ENCODE measurements at places on chromosomes 2 and 18.

DNA sequence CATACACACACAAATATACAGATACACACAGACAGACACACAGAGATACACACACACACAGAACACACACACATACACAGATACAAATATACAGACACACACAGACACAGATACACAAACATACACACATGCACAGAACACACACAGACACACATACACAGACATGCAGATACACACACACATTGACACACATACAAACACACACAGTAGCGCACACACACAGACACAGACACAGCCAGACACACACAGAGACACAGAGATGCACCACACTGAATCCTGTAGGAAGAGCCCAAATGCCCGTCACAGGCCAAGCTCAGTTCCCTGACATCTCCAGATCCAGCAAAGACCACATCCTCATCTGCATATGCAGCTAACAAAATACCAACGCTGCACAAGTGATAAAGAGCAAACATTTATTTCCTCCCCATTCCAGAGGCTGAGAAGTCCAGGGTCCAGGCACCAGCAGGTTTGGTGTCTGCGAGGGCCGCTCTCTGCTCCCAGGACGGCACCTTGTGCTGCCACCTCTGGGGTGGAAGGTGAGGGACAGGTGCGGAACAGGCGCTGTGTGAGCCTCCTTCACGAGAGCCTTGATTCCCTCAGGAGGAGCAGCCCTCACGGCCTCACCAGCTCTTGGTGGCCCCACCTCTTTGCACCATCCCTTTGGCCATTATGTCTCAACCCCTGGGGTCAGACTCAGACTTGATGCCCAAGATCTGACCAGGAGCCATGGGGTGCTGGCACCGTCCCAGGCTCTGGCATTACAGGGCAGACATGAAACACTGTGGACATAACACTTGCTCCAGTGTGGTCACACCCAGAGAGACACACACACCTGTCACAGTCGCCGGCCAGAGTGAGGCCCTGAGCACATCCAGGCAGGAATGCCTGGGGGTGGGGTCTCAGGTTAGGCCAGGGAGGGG is 108.7 kb downstream of the NDUFA10 start:
- no peak for DNase-seq

DNA sequence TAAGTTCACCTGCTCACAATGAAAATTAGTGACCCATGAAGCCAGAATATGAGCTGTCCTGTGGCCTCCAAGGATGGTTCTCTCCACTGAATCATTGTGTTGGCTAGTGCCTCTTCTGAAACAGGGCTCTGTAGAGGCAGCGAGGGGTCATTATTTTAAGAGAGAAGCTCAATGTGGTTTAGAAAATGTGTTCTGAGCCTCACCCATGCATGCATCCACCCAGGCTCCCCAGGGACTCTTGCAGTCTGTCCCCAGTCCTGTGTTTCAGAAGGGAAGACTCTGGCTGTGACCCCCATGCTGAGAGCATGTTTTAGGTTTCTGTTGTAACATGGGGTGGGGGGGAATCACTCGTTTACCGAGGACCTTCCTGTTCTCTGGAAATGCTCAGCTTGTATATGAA is 135.2 kb downstream of the RNF144A start:
- DNase-seq = no peak

GRCh38 chr18:54147439-54147838 is 77.0 kb downstream of the MBD2 start:
- no peak for DNase-seq

DNA sequence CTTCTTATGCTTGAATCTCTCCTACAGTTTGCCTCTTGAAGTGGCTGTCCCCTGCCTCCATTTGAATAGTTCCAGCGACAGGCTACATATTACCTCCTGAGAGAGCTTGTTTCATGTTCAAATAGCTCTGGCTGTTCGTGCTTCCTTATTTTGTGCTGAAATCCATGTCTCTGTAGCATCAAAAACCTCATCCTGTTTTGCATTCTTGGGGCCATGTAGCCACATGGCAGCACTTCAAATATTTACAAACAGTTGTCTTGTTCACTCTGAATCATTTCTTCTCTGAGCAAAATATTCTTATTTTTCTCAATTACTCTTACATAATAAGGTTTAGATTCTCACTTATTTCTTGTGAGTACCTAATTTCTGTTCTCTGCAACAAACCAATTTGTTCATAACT is 1243.1 kb upstream of the NXPH2 start:
- no peak for DNase-seq

DNA sequence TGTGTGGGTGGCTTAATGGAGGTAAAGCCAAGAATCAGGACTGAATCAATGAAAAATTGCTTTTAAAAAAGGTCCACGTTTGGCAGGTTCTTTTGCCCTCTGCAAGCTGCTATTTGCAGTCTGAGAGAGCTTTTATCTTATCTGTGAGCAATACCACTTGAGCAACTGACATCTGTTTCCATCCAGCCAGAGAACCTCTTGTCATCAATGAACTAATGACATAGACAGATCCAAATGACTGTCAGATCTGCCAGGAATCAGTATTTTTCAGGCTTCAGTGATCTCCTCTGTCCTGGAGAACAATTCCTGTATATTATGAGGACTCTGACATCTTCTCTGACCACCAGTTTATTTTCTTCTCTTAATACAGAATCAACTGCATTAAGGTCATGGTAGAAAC is 608.1 kb downstream of the LRP1B start:
- DNase-seq = no peak

GRCh38 chr2:67560771-67561456 is 163.8 kb downstream of the ETAA1 start:
- DNase-seq = no peak
